ENCODE measurements at places on chromosomes 3 and 15.

- peak; percentile 11 for DNase-seq
These were observed 80.9 kb upstream of the ARHGEF26 start for GRCh38 chr3:154040283-154040682.

GRCh38 chr3:40754994-40755393, 230.2 kb downstream of the ZNF621 start:
- no peak for DNase-seq

- no peak for DNase-seq
These were observed 22.9 kb downstream of the SMAD6 start for GRCh38 chr15:66724732-66725463.

- DNase-seq: peak; percentile 84
These were observed 26.1 kb upstream of the TM4SF4 start for GRCh38 chr3:149448331-149448831.

DNA sequence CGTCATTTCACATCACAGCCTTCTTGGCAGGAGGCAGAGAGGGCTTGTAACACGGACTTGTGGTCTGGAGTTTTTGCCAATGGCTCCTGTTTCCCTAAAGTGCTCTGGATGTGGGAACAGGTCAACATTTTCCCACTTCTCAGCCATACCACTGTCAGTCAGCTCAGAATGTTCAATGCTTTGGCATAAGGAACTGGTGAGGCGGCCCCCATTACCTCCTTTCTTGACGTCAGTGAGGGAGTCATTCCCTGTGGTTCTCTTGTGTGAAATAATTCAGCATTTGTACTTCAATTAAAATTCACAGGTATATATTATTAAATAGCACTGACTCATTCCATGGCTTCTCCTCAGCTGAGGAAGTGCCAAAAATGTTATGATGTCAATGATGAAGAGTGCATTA, 167.1 kb downstream of the P3H2 start:
- DNase-seq: no peak

- no peak for DNase-seq
These were observed 53.8 kb downstream of the IMPG2 start for GRCh38 chr3:101266566-101266965.

DNA sequence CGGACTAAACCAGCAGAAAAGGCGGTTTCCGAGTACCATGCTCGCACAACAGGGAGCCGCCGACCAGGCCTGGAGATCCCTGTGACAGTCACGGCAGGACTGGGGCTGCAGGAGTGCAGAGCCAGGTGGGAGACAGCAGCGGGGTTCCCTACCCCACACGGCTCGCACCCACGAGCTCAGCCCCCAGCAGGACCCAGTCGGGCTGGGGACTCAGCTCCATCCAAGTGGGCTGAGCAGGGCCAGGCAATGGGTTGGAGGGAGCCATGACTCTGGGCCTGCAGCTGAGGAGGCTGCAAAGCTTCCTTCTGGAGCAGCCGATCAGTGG, 15.8 kb downstream of the XXYLT1 start:
- no peak for DNase-seq

DNA sequence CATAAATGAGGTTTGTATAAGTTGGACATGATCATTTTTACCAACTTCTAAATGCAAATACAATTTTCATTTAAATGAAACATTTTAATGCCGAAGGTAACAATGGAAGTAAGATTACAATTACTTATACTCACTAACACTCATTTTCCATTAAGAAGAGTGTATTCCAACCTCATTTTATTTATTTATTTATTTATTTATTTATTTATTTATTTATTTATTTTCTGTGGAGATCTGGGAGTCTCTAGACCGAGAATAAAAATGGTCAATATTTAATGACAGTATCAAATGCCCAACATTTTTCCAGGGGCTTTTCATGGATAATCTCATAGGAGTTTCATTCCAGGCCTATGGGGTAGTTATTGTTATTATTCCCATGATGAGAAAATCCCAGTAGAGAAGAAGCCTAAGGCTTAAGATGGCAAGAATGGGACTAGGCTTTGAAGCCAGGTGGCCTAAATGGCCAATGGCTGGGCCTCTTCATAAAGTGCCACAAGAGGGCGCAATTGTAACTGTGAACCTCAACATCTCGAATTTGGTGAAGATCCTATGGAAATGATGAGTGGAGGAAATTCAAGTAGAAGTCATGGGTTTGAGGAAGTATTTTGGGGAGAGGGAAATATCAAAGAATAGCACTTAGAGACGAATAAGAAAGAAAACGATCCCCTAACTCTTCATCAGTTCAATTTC, 21.3 kb downstream of the VGLL3 start:
- peak; percentile 52 for DNase-seq

DNA sequence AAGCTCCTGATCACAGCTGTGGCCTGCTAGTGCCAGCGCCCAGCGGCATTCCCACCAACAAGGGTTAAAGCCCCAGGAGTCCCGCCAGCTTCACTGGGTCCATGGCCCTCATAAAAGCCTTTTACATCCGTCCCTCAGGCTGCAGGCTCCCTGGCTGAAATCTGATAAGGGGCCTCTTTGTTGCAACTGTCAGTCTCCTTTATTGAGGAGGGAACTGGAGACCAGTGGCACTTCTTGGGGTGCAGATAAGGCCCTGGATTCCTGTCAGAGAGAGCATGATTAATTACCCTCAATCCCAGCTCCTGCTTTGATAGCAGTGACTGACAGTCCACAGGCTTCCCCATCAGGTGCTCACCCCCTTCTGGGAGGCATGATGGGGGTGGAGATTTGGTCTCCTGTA, 30.9 kb upstream of the CLK3 start:
- DNase-seq: no peak

DNA sequence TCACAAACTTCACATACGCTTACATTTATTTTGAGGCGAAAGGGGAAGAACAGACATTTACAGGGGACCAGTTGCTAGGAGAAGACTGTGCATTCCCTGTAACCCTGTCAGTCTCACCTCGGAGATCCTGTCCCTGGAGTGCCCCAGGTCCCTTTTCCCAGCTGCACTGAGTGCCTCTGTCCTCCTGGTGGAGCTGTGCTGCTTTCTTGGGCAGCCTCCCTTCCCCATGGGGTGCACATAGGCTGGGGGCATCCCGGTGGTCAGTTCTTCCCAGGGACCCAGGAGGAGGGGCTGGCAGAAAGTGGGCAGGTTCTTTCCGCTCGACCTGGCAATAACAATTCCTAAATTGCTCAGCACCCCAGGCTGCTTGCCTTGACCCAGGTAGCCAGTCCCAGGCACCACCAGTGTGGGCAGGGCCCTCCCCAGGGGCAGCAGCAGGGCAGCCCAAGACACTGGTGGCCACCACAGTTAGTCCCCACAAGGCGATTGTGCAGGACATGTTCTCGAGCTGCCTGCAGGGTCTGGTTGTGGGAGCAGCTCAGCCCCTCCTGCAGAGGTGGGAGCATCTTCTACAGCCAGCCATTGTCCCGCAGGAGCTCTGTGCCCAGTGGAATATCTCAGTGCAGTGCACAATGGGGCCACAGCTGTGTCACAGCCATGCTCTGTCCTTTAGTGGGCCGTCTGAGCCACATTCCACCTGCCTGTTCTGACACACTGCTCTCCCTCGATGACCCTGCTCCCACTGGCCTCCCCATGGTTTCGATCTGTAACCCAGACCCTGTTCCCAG, 36.3 kb downstream of the APBA2 start:
- DNase-seq: no peak

GRCh38 chr3:77081240-77081661, 41.4 kb downstream of the ROBO2 start:
- DNase-seq: no peak

Data from inflammatory macrophage (primary cell).